Mucosa of gallbladder (tissue), 1 donor: ENCODE measurements at places on chromosomes 1 and 21.
A peak's percentile ranks its signal among the peaks of the same experiment; 100 is the strongest.

GRCh38 chr1:4328402-4329071 lies 325.9 kb upstream of the AJAP1 start:
- DNase-seq, result no peak

- DNase-seq, result peak; percentile 80
These were observed 66.3 kb downstream of the CD58 start for GRCh38 chr1:116504308-116505156.

- no peak for DNase-seq
These were observed 62.7 kb downstream of the HSF2BP start for GRCh38 chr21:43596616-43597015.

DNA sequence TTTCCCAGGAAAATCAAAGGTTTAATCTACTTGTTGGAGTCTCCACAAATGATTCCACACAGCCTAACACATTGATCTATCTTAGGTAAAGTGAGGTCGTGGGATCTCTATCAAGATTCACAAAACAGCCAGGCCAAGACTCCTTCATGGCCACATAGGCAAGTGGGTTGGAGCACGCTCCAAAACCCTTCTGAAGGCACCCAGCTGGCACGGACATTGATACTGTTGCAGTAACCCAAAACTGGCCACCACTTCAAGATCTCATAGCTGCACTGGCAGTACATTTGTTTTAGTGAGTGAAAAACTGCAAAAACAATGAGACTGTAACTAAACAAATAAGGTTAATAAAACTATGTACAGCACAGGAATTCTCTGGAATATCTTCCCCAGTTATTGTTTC lies 61.9 kb downstream of the COLGALT2 start:
- no peak for DNase-seq

GRCh38 chr1:164748253-164748899 lies 189.4 kb downstream of the PBX1 start:
- DNase-seq, result peak; percentile 51

DNA sequence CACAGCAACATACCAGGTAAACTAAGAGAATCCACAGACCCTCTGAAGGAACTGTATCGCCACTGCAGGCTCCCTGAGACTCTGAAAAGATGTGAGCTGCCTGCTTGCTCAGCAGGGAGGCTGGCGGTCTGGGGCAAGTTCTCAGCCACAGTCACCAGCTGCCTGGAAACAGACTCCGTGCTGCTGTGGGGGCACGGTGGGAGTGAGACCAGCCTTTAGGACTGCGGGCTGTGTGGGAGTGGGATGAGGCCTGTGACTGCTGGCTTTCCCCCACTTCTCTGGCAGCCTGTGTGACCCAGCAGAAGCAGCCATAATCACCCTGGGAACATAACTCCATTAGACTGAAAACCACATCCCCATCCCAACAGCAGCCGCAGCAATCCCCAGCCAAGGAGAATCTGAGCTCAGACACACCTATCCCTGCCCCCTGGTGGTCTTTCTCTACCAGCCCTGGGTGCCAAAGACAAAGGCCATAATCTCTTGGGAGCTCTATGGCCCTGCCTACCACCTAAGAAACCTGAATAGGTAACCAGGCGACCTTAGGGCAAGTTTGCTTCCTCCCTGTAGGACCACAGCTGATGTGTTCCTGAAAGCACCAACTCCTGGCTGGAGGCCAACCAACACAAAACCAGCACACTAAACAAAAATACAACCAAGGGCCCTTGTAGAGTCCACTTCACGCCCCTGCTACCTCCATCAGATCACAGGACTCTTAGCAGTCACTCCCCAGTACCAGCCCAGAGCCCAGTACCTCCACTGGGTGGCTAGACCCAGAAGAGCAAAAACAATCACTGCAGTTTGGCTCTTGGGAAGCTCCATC lies 151.5 kb downstream of the SMYD3 start:
- no peak for DNase-seq

DNA sequence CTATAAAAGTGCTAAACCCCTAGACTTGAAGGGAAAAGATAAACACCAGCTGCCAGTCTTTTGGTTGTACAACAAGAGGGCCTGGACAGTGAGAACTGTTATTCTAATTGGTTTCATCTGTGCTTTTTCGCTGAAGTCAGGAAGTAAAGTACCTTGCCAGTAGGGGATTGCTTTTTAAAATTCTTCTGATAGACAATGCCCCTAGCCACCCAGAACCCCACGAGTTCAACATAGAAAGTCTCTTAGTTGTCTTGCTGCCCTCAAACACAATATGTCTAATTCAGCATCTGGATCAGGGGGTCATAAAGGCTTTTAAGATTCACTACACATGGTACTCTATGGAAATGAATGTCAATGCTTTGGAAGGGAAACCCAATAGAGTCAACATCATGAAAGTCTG lies 289.2 kb downstream of the TBX15 start:
- DNase-seq, result no peak

DNA sequence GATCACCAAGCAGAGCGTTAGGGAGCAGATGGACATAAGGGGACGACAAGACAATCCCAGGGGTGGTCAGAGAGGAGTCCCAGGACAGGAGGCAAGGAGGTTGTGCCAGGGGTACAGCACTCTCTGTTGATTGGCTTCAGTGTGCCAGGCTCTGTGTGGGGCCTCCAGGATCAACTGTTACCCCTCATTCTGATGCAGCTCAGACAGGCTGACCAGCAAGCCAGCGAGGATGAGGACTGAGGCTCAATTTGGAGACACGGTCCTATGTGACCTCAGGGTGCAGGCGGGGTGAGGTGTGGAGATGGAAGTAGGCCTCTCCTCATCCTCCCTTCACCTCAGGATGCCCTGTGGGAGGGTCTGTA lies 4.0 kb downstream of the HYI start:
- DNase-seq, result no peak

- DNase-seq, result no peak
These were observed 353.8 kb upstream of the PTBP2 start for GRCh38 chr1:96367791-96368190.

DNA sequence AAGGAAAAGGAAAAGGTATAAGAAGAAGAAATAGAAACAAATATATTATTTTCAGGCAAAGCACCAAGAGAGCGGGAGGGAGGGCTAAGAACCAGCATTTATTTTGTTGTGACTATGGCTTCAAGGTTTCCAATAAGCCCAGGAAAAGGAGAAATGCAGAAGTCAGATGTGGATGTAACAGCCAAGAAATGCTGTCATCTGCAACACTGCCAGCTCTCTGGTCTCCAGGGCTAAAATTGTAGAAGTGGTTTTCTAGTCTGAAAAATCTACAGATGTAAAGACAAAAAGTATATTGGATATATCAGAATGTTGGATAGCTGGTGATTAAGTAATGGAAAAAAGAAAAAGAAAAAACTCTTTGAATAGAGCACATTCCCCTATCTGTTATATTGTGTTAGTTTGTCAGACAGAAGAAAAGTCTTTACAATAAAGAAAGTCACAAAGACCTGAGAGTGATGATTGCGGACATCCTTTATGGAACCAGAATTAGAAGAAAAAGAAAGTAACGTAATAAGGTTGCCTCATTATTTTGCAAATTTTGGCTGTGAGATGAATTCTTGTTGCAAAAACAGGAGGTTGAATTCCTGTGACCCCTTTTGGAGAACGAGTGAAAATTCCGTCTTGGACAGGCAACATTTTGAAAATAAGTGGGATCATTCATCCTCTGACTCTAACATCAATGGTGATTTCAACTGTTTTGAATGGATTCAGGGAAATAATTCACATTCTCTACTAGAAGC lies 938.1 kb downstream of the TTLL7 start:
- no peak for DNase-seq

GRCh38 chr1:118322331-118322730 lies 137.3 kb upstream of the SPAG17 start:
- DNase-seq, result no peak

DNA sequence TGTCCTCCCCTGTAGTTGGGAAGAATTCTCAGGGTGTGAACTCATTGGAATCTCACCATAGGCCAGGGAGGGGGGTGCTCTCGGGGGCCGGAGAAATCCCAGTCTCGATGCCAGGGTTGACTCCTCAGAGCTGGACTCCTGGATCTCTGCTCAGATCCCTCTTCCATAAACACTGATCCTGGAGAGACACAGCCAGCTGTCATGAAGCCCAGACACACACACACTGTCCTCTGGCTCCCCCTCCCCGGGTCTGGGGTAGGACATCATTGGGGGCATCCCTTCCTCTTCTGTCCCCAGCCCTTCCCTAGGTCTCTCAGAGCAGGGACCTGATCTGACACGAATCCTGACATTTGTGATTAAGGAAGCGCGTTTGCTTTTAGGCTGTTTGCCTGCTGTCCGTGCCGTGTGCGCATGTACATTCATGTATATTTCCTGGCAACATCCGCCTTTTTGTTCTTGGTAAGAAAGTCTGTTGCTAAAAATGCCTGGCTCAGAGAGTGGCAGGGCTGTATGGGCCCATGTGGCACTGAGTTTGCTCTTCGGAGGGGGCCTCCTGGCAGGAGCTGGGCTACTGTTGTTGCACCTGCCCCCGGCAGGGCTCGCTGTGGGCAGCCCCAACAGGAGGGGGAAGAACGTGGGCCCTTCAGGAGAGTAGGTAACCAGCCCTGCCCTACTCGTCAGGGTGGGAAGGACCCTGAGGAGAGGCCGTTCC lies 45.4 kb upstream of the SELENON start:
- DNase-seq, result no peak

- DNase-seq, result no peak
These were observed 16.6 kb downstream of the SPATA17 start for GRCh38 chr1:217647791-217648190.

- DNase-seq, result no peak
These were observed 60.6 kb upstream of the AKT3 start for GRCh38 chr1:243910607-243911006.

DNA sequence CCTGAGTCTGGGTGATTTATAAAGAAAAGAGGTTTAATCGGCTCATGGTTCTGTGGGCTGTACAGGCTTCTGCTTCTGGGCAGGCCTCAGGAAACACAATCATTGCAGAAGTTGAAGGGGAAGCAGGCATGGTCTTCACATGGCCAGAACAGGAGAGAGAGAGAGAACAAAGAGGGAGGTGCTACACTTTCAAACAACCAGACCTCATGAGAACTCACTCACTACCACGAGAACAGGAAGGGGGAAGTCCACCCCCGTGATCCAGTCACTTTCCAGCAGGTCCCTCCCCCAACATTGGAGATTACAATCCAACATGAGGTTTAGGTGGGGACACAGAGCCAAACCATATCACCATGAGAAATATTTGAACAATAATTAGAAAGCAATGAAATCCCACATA lies 222.9 kb downstream of the FAM72C start:
- no peak for DNase-seq

- DNase-seq, result peak; percentile 77
These were observed 121.1 kb downstream of the FOXD2 start for GRCh38 chr1:47558601-47559593.

DNA sequence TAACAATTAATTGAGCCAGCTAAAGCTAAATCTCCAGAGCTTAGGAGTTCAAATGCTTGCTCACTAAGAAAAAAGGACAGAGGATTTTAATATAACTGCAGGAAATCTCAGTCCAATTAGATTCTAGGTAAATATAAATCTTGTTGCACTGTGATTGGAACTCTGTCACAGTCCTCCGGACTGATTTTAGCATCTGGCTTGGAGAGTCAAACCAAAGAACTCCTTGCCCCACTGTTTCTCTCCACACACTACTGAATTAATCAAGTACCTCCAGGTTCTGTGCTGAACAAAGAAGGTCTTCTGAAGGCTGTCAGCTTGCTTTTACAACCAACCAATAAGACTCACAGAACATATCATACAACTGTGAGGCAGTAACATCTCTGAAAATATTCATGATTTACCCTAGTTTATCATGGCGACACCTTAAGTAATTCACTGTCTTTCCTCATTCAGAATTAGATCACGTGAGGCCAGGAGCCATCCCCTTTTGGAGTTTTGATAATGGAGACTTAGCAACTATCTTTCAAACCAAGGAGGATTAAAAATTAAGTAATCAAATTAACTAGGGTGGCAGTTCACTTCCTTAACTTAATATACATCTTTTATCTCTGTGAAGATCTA lies 176.0 kb downstream of the RERE start:
- DNase-seq, result no peak

GRCh38 chr1:116569776-116570357 lies 959 bp downstream of the CD58 start:
- DNase-seq, result peak; percentile 65

DNA sequence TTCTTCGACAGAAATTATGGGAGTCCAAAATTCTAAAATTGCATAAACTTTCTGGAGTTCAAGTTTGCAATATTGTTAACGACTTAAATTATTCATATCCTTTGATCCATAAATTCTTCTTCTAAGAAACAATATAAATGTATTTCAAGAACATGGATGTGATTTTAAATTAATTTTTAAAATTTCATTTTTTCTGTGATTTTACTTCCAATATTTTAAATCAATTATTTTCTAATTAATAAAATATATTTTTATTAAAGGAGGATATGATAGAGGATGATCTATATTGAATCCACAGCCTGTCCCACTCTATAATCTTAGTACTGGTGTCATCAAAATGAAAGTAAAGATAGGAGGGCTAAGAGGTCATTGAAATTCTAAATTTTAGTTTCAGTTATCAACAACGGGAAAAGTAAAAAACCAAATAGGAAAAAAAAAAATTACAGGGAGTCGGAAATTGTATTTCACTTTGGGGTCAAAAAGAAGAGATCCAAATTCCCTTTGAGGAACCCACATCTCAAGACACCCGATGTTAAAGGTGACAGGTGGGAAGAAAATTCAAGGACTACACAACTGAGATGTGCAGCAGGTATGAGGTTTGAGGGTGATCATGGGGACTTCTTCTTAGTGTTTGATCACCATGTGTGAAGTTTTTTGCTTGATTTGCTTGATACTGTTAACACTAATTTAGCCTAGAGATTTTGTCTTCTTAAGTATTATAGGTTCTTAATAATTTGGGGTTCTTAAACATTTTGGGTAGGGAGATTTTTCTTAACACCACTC lies 154.8 kb upstream of the RGS18 start:
- no peak for DNase-seq

DNA sequence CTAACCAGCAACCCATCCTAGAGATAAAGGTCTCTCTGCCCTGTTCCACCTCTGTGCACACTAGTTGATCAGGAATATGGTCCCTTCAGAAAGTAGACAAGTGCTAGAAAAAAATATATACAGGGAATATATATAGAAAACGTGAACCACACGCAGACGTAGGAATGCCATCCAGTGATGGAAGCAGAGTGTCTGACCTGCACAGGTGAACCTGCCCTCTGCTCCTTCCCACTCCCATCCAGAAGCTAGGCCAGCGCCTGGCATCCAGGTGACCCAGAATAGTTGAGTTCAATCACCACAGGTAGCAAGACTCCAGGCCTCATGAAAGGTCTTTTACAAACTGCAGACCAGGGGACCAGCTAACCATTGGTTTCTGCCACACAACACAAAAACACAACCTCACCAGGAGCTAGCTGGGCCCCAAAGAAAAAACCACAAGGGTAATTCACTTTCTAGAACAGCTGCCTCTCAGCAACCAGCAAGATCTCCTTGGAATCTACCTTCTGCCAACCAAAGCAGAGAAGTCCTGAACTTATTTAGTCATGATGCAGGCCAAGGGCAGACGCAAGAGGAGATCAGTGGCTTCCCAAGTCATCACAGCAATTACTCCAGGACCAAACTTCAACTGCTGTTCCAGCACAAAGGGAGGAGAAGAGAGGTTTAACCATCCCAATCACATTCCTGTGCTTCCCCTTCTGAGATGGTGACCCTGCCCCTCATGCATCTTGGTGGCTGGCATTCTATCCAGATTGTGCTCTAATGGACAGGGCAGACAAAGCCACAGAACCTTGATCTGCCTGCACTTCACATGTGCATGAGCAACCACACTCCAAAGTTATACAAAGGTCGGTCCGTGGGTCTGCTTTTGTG lies 53.0 kb downstream of the GPR161 start:
- DNase-seq, result no peak
